Breast epithelium (tissue), 4 donors: ENCODE measurements at places on chromosomes 5 and 9. TPM values are rescaled to one million over a fixed set of nuclear protein-coding genes. Genes with fewer than 3 reads are reported as not detected.

The TRPM6 gene
- 0.80 TPM for total RNA-seq

GRCh38 chr5:67375606-67376005 is 179.0 kb upstream of the CD180 start:
- H3K27ac ChIP-seq: no peak overlapping the region
- no peaks in the 10 kb centered on the region for H3K4me1 ChIP-seq
- no peak for DNase-seq
- no peaks in the 10 kb centered on the region for H3K27me3 ChIP-seq
- no peak overlapping the region for H3K4me3 ChIP-seq

GRCh38 chr9:120841930-120842684 is 615 bp downstream of the PSMD5 start:
- no peaks in the 10 kb centered on the region for H3K4me1 ChIP-seq
- H3K36me3 ChIP-seq: no peaks in the 10 kb centered on the region
- H3K27ac ChIP-seq: peak overlapping the region; percentile 95
- no peaks in the 10 kb centered on the region for H3K27me3 ChIP-seq
- peak overlapping the region; percentile 67 for H3K4me3 ChIP-seq
- no peak for DNase-seq

DNA sequence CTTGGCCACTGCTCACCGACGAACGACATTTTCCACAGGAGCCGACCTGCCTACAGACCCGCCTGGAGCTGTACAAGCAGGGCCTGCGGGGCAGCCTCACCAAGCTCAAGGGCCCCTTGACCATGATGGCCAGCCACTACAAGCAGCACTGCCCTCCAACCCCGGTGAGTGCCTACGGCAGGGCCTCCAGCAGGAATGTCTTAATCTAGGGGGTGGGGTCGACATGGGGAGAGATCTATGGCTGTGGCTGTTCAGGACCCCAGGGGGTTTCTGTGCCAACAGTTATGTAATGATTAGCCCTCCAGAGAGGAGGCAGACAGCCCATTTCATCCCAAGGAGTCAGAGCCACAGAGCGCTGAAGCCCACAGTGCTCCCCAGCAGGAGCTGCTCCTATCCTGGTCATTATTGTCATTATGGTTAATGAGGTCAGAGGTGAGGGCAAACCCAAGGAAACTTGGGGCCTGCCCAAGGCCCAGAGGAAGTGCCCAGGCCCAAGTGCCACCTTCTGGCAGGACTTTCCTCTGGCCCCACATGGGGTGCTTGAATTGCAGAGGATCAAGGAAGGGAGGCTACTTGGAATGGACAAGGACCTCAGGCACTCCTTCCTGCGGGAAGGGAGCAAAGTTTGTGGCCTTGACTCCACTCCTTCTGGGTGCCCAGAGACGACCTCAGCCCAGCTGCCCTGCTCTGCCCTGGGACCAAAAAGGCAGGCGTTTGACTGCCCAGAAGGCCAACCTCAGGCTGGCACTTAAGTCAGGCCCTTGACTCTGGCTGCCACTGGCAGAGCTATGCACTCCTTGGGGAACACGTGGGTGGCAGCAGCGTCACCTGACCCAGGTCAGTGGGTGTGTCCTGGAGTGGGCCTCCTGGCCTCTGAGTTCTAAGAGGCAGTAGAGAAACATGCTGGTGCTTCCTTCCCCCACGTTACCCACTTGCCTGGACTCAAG is 1.5 kb downstream of the CSF2 start:
- no peak for DNase-seq
- H3K27me3 ChIP-seq: no peaks in the 10 kb centered on the region
- no peaks in the 10 kb centered on the region for H3K36me3 ChIP-seq
- no peak overlapping the region for H3K27ac ChIP-seq

DNA sequence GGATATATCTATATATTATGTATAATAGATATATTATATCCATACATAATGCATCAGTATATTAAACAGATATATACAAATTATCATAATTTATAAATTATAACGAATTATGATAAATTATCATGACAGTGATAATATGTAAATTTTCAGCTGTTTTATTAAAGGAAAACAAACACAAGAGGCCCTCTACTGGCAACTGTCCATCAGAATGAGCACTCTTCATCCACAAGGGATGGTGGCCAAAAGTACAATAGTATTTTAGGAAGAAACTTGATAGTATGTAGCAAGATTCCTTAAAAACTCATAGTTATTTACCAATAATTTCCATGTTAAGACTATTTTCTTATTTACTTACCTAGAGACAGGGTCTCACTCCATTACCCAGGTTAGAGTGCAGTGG is 113.3 kb upstream of the LPAR1 start:
- H3K27ac ChIP-seq: no peak overlapping the region
- H3K36me3 ChIP-seq: no peaks in the 10 kb centered on the region
- no peak for DNase-seq
- H3K4me1 ChIP-seq: no peaks in the 10 kb centered on the region

DNA sequence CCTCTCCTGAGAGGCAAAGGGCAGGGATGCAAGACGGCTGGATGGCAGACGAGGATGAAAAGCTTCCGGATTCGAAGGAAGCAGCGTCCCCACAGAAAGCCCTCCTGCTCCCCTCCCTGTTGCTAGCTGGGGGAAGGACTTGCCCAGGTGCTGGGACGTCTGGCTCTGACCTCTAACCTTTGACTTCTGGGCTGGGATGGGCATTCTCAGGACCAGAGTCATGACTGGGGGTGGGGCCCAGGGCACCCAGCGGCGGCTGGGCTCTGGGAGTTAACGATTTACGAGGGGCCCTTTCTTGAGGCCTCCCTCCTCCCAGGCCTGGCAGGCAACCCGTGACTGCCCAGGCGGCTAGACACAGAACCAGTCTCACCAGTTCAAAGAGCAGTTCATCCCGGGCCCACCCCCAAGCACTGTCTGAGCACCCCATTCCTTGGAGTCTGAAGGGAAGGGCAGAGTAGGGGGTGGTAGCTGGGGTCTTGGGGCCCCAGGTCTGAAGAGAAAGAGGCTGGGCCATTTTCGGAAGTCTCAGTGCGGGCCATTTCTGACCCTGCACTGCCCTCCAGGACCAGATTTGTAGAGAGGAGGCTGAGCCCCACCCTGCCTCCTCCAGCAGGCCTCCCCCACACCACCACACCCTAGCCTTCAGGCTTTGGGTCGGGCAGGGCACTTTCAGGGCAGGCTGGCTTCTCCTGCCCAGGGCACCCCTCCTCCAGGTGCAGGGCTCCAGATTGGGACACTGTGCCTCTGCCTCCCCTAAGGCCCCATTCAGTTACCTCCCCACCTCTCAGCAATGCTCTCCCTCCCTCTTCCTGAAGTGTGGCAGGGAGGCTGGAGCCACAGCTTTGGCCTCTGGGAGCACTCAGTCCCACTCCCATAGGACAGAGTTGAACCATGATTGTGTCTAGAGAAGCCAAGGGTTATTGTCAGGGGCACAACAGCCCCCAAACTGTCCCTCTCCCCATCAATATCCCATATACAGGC is 5.0 kb upstream of the CXXC5 start:
- peak; percentile 35 for DNase-seq
- no peaks in the 10 kb centered on the region for H3K36me3 ChIP-seq
- H3K4me1 ChIP-seq: peaks cover 5% of the 10 kb centered on the region
- H3K4me3 ChIP-seq: no peak overlapping the region
- H3K27me3 ChIP-seq: no peaks in the 10 kb centered on the region

- no peaks in the 10 kb centered on the region for H3K36me3 ChIP-seq
- H3K4me1 ChIP-seq: peaks cover 8% of the 10 kb centered on the region
- peak; percentile 71 for DNase-seq
- peak overlapping the region; percentile 91 for H3K27ac ChIP-seq
- peak overlapping the region; percentile 35 for H3K4me3 ChIP-seq
Observed at GRCh38 chr9:113609562-113610318, 146.2 kb downstream of the RGS3 start.
